Lung microvascular endothelial cell (primary cell): ENCODE measurements at places on chromosomes 7 and 10. TPM values are rescaled to one million over a fixed set of nuclear protein-coding genes. Genes with fewer than 3 reads are reported as not detected.

The NUTM2B gene
- total RNA-seq = 0.20 and 0.44 TPM in 2 replicates

The SPDYE8 gene
- total RNA-seq = not detected in 2 replicates

The AEBP1 gene
- total RNA-seq = 9.2 and 19.8 TPM in 2 replicates

- no peak for DNase-seq
These were observed 63.4 kb downstream of the SYPL1 start for GRCh38 chr7:106048706-106049020.

GRCh38 chr7:95772771-95773581, 622 bp downstream of the DYNC1I1 start:
- DNase-seq = peak; percentile 54

GRCh38 chr7:149816267-149816751, 21.9 kb upstream of the ZNF862 start:
- DNase-seq = no peak

- DNase-seq = peak; percentile 64
These were observed 47.3 kb upstream of the OIT3 start for GRCh38 chr10:72846238-72846637.

DNA sequence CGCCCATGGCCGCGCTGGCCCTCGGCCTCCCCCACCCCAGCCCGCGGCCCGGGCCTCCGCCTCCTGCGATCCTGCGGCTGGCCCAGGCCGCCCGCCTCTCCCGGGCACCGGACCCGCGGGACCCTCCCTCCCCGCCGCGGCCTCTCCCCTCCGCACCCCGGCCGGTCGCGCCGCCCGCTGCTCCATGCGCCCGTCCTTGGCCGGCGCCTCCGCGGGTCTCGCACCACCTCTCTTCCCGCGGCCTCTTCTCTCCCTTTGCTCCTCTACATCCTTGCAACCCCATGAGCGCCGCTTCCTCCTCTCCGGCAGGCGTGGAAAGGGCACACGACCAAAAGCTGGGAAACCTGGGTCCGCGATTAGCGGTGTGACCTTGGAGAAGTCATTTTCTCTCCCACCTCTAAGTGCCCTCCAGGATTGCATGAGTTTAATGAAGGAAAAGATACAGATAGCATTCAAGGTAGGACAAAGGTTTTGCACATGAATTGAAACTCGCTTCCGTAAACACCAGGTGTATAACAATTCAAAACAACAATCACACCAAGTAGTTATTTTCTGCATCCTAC, 448 bp upstream of the SRPK2 start:
- DNase-seq = peak; percentile 65
